Eye (tissue), 1 donor: ENCODE measurements at places on chromosomes 2 and 18.

DNA sequence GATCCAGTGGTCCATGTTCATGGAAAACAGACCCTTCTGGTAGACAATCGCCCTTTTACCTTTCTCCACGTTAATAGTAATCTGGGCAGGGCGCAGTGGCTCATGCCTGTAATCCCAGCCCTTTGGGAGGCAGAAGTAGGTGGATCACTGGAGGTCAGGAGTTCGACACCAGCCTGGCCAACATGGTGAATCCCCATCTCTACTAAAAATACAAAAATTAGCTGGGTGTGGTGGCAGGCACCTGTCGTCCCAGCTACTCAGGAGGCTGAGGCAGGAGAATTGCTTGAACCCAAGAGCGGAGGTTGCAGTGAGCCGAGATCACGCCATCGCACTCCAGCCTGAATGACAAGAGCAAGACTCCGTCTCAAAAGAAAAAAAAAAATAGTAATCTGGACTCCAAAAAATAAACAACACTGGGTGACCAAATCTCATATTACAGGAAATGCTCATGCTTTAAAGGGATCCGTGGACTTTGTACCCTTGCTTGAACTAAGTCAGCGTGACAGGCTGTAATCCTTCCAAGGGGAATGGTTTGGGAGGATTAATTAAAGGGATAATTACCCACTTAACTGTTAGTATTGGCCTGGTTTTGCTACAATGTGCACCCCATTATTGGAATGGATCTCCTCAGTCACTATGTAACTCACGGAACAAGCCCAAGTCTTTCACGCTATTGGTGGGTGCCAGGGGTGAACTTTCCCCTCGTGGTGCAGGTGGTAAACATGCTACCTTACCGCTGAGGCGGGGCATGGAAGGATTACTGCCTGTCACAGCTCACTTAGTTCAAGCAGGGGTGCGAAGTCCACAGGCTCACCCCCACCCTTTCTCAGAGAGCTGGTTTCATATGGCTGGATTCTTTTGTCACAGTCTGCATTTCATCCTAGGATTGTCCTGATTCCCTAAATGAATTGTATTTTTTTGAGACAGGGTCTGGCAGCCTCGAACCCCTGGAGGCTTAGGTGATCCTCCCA is 36.7 kb downstream of the PROC start:
- peak; percentile 67 for DNase-seq

DNA sequence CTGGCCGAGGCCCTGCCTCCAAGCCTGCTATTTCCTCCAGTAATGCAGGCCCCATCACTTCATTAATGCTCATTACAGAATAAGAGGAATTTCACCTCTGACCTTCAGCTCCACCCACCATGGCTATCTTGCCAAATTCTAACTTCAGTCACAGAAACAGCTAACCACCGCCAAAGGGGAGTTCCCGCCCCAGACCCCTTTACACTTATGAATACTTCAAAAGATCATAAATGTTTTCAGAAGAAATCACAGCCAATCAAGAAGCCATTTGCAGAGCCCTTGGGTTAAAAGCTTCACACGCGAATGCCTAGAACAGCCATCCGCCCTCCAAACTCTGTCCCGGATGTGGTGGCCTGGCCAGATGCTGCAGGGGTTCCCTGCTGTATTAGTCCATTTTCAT is 73.8 kb upstream of the TWIST2 start:
- DNase-seq = no peak

DNA sequence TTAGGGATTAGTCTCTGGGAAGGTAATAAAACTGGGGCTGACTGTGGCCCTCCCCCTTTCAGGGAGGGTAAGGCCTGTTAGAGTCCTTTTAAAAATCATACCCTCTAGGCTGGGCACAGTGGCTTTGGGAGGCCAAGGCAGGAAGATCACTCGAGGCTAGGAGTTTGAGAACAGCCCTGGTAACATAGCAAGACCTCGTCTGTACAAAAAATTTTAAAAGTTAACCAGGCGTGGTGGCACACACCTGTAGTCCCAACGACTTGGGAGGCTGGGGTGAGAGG is 118.7 kb downstream of the STPG4 start:
- DNase-seq = no peak

- DNase-seq = no peak
These were observed 3.3 kb upstream of the ADAM17 start for GRCh38 chr2:9558948-9559381.

DNA sequence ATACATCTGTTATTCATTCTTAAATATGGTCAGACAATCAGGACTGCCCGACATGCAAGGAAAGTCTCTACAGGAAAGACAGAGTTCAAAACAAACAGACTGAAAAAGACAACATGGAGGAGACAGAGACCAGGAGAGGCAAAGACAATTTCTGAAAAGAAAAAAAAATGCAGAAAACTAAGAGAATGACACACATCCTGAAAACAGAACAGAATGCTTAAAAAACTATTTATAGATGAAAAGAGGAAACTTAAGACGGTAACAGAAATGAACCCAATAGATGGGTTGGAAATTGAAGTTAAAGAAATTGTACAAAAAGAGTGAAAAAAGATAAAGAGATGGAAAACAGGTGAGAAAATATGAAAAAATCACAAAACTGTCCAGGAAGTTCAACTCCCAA is 95.7 kb downstream of the BCL2 start:
- no peak for DNase-seq

- no peak for DNase-seq
These were observed 941 bp downstream of the ZAP70 start for GRCh38 chr2:97714084-97714949.

- no peak for DNase-seq
These were observed 472.0 kb upstream of the ETAA1 start for GRCh38 chr2:66925128-66925527.

GRCh38 chr2:101638181-101638711 is 59.3 kb upstream of the MAP4K4 start:
- no peak for DNase-seq

DNA sequence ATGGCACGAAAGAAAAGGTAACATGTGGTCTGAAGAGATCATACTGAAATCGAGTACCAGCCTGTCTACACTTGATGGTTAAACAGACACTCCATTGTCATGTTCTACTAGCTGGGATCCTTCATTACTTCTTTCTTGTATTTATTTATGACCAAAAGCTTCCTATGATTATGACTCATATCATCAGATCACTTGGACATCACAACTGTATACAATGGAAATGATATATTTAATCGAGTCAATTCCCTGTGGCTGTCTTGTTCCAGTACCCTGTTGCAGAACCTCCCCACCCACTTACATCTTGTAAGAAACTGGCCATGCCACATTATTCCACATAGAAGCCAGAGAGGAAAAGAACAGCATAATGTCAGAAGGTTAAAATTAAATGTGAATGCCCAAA is 358.9 kb downstream of the ZEB2 start:
- no peak for DNase-seq

- DNase-seq = no peak
These were observed 553 bp downstream of the CNDP2 start for GRCh38 chr18:74496508-74497323.

DNA sequence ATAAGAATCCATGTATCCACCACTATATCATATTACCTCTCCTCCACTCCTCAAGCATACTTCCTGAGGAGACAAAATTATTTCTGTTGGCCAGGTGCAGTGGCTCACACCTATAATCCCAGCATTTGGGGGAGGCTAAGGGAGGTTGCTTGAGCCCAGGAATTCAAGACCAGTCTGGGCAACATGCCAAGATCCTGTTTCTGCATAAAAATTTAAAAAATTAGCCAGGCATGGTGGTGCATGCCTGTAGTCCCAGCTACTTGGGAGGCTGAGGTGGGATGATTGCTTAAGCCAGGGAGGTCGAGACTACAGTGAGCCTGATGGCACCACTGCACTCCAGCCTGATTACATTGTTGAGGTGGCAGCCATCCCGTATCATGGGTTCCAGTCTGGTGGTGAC is 9.2 kb downstream of the INHA start:
- DNase-seq = no peak

GRCh38 chr2:197969391-197969893 is 165.0 kb downstream of the PLCL1 start:
- DNase-seq = no peak

DNA sequence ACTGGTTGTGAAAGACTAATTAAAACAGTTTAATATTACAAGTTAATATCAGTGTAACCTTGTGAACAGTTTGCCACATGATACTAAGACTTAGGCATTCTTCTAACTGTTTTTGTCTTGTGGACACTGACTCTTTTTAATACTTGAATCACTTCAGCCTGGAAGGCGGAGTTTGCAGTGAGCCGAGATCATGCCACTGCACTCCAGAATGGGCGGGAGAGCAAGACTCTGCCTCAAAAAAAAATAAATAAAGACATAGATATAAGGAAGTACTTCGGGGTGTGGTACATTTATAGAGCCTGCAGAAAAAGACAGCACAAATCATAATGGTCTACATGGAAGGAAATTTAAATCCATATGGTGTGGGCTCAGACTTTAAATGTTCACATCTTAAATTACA is 300.4 kb upstream of the NETO1 start:
- DNase-seq = no peak

DNA sequence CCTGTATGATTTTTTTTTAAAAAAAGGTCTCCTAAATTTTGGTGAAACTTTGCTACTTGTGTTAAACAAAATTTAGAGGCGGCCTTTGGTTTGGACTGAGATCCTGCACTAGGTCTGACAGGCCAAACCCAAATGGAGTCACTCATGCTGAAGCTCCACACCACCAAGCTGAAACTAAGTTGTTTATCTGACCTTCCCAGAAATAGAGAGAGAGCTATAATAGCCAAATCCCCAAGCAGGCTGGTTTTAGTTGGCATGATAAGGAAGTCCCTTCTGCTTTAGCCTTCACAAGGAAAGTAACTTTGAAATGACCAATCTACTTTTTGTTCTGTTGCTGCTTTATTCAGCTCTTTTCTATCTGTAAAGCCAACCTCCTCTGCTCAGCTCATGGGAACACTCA is 17.1 kb upstream of the THUMPD2 start:
- DNase-seq = no peak

DNA sequence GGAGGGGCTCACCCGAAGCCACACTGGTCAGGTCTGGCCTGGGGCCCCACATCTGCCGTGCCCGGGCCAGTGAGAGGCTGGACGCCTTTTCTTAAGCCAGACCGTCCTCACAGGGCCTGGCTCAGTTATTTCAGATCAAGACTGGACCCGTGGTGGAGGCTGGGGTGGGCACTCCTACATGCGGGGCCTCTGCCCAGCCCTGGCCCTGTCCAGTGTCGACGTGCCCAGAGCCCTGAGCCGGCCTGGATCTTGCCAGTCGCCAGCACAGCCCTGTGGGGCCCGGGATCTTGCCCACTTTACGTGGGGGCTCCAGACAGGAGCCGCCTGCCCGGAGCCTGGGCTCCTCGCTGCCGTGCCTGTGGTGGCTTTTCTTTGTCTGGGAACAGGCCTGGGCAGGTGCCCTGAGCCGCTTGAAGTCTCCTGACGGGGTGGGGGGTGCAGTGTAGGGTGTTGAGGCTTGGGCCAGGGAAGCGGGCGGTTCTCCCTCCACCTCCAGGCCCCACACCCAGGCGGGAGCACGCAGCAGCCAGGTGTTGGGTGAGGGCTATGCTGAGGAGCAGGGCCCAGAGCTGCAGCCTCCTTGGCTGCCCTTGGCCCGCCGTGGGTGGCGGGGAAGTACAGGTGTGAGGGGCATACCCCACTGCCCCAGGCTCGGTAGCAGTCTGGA is 6.0 kb downstream of the GPC1 start:
- no peak for DNase-seq

- peak; percentile 28 for DNase-seq
These were observed 234.7 kb downstream of the TTC32 start for GRCh38 chr2:19667085-19667484.

- no peak for DNase-seq
These were observed 486.8 kb downstream of the PARD3B start for GRCh38 chr2:205032093-205032551.

DNA sequence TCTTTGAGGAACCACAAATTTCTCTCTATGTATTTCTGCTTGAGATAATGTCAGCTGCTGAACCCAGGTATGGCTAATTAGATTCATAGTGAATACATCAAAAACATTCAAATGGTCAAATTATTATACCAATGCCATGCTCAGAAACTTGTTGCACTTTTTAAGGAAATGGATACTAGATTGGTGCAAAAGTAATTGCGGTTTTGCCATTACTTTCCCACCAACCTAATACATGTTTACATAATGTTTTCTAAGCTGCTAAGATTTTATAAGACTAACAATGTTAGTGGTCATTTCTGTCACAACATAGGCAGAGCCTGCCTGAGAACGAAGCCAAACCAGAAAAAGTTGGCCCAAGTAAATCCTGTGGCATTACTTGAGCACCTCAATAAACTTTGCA is 568.2 kb upstream of the LRATD1 start:
- no peak for DNase-seq

DNA sequence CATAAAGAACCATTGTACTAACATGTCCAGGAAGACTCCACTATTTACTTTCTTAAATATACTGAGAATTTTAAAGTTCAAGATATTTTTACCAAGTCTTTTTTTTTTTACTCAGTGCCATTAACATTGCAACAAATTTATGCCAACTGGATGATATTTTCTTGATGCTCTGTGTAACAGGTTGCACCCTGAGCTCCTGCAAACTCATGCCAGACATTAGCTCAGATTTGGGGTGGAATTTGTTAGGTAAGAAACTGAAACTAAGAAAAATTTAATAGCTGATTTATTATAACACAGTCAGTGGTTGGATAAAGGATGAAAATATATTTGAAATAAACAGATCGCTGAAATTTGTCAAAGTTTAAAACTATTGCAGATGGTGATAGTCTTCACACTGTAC is 228.6 kb upstream of the SPHKAP start:
- DNase-seq = no peak

DNA sequence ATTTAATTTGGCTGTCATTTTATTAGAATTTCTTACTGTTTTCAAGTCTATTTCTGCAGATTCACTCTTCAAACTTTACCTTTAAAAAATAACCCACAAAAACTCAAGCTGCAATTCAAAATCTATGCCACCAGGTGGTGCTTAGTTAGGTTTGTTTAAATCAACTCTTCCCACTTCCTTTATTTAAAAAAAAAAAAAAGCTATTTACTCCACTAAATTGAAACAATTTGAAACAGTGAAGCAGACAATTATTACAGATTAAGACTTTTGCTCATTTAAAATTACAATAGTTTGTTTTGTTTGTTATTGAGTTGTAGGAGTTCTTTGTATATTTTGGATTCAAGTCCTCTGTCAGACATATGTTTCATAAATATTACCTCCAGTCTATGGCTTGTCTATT is 300.0 kb downstream of the PDE11A start:
- peak; percentile 37 for DNase-seq

DNA sequence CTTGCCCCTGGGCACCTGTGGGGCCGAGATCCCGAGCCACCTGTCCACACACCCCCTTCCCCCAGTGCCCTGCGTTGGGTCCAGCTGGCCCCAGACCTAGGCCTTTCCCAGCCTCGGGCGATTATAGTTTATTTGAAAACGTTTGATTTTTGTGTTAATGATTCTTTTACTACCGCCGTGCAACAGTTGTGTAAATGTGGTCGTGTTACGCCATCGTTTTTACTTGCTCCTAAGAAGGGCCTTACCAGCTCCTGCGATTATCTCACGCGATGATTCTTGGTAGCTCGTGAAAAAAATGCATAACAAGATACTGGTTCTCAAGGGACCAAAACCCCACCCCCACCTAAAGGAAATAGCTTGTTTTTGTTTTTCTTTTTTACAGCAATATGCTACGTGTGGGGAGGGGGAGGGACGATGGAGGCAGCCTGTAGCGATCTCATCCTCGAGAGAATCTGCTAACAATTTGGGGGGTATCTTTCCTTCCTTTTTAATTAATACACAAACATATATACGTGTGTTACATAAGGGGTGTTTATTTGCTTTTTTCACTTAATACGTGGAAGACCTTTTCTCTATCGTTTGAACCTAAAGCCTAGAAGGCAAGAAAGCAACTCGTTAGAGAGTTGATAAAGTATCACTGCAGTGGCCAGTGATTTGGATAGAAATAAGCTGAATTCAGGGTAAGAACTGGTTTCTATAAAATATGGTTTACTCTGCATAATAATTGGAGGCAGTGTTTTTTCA is 1.0 kb downstream of the ZDBF2 start:
- DNase-seq = peak; percentile 84
